Spinal cord (tissue), 10 donors: ENCODE measurements at places on chromosomes 4 and X. TPM values are rescaled to one million over a fixed set of nuclear protein-coding genes. Genes with fewer than 3 reads are reported as not detected.

- no peak overlapping the region for H3K4me3 ChIP-seq
- H3K27me3 ChIP-seq = no peaks in the 10 kb centered on the region
- no peaks in the 10 kb centered on the region for H3K36me3 ChIP-seq
- DNase-seq = peak; percentile 13
- no peak overlapping the region for H3K27ac ChIP-seq
These were observed 463.9 kb upstream of the PCDH7 start for GRCh38 chr4:30256116-30256832.

DNA sequence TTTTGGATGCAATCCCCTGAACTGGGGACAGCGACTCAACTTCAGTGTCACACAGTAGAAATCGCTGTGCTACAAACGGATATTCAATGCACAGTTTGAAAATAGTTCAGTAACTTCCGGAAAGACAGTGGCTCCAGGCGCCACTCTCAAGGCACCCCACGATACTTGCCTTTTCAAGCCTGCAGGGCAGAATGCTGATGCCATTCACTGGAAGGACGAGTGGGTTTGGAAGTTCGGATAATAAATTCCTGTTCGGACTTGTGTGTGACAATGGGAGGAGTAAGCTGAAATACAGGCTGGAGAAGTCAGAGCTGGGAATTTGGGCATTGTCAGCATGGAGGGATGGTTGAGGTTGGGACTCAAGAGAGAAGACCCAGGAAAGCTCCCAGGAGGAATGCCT lies 64.3 kb upstream of the HELT start:
- H3K27ac ChIP-seq = no peak overlapping the region
- no peak overlapping the region for H3K4me3 ChIP-seq
- H3K36me3 ChIP-seq = no peaks in the 10 kb centered on the region
- peaks cover 3% of the 10 kb centered on the region for H3K27me3 ChIP-seq
- peaks cover 3% of the 10 kb centered on the region for H3K4me1 ChIP-seq

DNA sequence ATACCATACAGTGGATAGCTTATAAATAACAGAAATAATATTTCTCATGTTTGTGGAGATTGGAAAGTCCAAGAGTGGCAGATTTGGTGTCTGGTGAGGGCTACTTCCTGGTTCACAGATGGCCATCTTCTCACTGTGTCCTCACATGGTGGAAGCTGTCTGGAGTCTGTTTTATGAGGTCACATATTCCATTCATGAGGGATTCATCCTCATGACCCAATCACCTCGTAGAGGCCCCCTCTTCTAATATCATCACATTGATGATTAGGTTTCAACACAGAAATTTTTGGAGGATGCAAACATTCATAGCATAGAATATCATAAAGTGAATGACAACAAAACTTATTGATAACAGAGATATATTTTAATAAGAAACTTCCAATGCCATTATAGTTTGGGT lies 568.0 kb downstream of the STIM2 start:
- no peak for DNase-seq
- H3K27me3 ChIP-seq = no peaks in the 10 kb centered on the region
- no peaks in the 10 kb centered on the region for H3K4me1 ChIP-seq
- no peak overlapping the region for H3K4me3 ChIP-seq

GRCh38 chrX:109327251-109327650 lies 154.6 kb downstream of the GUCY2F start:
- H3K4me3 ChIP-seq = no peak overlapping the region
- no peaks in the 10 kb centered on the region for H3K36me3 ChIP-seq
- no peaks in the 10 kb centered on the region for H3K4me1 ChIP-seq
- no peak overlapping the region for H3K27ac ChIP-seq
- no peaks in the 10 kb centered on the region for H3K27me3 ChIP-seq

GRCh38 chr4:153212736-153213135 lies 8.5 kb downstream of the TRIM2 start:
- no peaks in the 10 kb centered on the region for H3K27me3 ChIP-seq
- peak overlapping the region; percentile 73 for H3K27ac ChIP-seq
- DNase-seq = peak; percentile 83
- H3K36me3 ChIP-seq = no peaks in the 10 kb centered on the region

The CXXC4 gene
- total RNA-seq = 10.2 TPM

The CXCL1 gene
- 1.9 TPM for total RNA-seq
